ENCODE measurements at places on chromosomes 13 and 19. TPM values are rescaled to one million over a fixed set of nuclear protein-coding genes. Genes with fewer than 3 reads are reported as not detected.

DNA sequence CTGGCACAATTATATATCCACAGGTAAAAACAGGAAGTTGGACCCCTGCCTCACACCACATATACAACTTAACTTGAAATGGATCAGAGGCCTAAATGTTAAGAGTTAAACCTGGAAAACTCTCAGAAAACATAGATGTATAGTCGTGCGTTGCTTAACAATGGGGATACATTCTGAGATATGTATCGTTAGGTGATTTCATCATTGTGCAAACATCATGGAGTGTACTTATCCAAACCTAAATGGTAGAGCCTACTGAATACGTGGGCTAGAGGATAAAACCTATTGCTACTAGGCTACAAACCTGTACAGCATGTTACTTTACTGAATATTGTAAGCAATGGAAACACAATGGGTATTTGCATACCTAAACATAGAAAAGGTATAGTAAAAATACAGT is 14.8 kb upstream of the CALM3 start:
- no peak for DNase-seq

DNA sequence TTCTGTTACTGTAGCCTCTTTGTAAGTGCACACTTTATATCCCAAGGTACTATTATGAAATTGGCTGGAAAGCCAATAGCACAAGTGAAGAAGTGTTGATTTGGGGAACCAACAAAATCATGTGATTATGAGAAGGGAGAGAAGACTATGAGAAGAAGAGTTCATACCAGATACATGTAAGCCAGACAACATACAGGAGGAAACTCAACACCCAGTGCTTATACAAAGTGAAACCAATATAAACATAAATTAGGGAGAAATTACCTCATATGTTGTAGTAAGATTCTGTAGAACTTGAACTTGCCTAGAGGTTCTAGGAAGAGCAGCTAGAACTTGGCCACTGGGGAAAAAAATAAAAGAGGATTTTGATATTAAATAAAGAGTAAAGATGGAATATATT is 17.4 kb downstream of the CPB2 start:
- DNase-seq: no peak

- no peak for DNase-seq
Measured at GRCh38 chr13:75985132-75985531, 349.0 kb downstream of the LMO7 start.

- no peak for DNase-seq
Measured at GRCh38 chr13:94702181-94703041, 9.9 kb downstream of the SOX21 start.

- DNase-seq: peak; percentile 60
Measured at GRCh38 chr13:64471916-64472315, 2758.2 kb downstream of the PCDH9 start.

DNA sequence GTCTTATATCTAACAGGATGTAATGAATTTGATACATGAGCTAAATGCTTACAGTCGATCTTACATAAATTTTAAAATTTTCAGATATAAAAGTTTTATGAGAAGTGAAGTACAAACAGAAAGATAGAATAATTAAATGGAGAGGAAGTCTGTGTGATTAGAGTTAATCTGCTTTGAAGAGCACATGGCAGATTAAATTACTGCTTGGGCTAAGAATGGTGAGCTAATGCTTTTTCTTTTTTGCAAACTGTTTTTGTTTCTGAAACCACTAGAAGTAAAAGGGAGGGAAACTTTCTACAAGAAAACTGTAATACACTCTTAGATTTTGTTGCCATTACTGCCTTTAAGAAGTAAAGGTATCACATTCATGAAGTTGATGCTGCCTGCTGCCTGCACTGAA is 96.3 kb upstream of the SPRY2 start:
- no peak for DNase-seq

- no peak for DNase-seq
Measured at GRCh38 chr13:36885901-36886300, 34.1 kb downstream of the SMAD9 start.

DNA sequence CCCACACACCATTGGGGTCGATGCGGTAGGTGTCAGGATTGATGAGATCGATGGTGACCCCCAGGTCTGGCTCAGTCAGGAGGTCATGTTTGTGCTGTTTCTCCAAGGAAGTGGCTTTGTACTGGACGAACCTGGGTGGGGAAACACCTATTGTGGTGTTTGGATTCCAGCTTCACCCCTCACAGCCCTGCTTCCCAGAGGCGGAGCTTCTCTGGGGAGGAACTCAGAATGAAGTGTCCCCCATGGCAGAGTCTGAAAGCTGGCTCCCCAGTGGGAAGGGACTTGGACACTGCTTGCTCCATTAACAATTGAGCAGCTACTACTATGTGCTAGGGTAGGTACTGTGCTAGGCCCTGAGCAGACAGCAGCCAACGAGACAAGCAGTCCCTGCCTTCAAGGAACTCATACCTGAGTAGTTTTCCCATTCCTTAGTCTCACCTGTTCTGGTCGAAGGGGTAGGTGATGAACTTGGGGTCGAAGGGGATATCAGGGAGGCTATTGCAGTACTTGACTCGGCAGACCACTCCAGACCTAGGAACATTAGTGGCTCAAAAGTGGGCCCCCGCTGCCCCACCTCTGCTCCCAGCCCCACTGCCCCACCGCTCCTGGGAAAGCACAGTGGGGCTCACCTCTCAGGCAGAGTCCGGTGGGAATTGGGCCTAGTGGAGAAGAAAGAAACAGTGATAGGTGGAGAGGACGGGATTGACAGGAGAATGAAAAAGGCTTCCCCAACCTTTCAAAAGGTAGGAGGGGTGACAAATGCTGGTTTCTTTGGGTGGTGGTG is 1.1 kb downstream of the PAF1 start:
- DNase-seq: no peak

DNA sequence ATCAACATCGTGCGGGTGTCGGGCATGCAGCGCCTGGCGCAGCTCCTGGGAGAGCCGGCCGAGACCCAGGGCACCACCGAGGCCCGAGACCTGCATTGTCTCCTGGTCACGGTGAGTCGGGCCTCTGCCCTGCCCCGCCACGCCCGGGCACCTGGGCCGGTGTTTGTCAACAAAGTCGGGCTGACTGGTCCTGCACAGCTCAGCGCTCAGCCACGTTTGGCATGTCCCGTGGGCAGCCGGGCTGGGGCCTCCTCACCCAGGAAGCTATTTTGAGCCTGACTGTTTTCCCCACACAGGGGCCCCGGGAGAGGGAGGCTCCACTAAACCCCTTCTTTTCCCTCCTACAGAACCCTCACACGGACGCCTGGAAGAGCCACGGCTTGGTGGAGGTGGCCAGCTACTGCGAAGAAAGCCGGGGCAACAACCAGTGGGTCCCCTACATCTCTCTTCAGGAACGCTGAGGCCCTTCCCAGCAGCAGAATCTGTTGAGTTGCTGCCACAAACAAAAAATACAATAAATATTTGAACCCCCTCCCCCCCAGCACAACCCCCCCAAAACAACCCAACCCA is 1.3 kb downstream of the GADD45B start:
- peak; percentile 34 for DNase-seq

The LMTK3 gene
- 0.18 TPM for total RNA-seq

The LILRA1 gene
- not detected for total RNA-seq

The ZNF610 gene
- 3.6 TPM for total RNA-seq

The LRRC8E gene
- total RNA-seq: 6.9 TPM

The ZNF302 gene
- total RNA-seq: 11.1 TPM

The DIAPH3 gene
- 16.1 TPM for total RNA-seq

The SSC5D gene
- total RNA-seq: 1.7 TPM
